ENCODE measurements at places on chromosomes 16 and 17.

DNA sequence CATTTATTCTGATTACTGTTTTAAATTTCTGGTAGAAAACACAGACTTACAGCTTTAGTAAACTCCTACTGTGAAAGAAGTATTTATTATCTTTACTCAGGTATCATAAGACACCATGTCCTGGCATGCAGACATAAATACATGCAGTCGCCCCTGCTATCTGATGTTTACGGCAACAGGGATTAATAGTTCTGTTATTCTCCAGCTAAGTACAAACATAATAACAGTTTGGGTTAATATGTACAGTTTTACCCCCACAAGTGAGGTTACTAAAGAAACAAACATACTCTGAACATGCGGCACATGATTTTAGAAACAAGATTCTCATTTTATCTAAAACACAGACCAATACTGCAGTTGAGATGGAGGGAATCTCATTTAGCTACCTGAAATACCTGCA is 170.8 kb downstream of the ABCA8 start:
- DNase-seq, result no peak

- DNase-seq, result no peak
Measured at GRCh38 chr17:75240394-75241142, 20.8 kb downstream of the GGA3 start.

- no peak for DNase-seq
Measured at GRCh38 chr17:17727111-17727659, 45.9 kb downstream of the RAI1 start.

- no peak for DNase-seq
Measured at GRCh38 chr17:1783834-1784611, 22.2 kb downstream of the SERPINF1 start.

DNA sequence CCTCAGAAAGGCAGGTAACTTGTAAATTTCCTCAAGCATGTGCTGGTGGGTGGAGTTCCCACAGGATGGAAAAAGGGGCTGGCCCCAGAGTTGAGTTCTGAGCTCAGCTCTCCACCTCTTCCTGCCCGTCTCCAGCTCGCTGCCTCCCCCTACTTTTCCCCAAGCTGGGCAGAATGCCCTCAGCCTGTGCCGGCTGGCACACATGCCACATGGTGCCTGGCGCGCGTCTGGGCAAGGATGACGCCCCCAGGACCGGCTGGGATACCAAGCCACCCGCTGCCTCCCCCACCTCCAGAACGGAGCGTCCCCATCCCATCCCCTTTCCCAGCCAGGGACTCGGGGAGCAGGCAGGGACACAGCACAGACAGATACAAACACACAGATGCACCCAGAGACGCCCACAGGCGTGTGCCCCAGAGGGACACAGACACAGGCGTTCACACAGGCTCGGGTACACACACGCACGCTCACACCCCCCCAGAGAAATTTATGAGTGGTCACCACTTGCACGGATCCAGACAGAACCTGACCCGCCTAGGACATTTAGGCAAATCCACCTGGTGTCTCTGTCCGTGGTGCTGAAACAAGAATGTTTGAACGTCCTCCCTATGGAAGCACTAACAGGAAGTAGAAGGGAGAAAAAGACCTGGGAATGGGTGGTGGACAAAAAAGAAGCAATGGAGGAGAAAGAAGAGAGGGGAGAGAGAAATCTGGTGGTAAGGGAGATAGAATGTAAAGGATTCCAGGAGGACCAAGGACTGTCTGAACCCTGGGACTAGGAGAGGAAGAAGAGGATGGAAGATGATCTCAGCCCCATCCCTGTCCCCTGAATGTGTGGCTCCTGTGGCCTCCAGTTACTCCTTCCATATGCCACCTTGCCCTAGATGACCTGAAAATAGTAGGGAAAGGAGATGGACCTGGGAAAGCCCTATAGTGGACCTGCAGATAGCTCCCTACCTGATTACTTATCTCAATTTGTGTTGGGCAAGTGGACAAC is 15.5 kb downstream of the NEUROD2 start:
- no peak for DNase-seq

Data from NCI-H2029 treated with DMSO at 0.1 percent for 48 hours (cell line).